ENCODE measurements at places on chromosomes 2 and 18. TPM values are rescaled to one million over a fixed set of nuclear protein-coding genes. Genes with fewer than 3 reads are reported as not detected.

DNA sequence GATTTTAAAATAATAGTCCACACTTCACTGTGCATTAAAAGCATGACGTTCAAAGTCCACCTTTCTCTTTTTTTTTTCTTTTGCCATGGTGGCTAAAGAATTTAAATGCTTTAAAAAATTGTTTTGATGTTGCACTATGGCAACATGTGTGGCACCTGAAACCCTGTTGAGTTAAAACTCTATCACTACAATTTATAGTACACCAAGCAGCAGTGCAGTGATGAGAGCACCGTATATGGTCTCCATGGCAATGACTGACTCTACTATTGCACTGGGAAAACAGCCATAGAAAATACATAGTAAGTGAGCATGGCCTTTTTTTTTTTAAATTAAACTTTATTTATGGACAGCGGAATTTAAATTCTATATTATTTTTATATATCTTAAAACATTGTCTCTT lies 298.8 kb downstream of the FIGN start:
- DNase-seq, result no peak

GRCh38 chr2:65186872-65187851 lies 40.5 kb upstream of the ACTR2 start:
- peak; percentile 71 for DNase-seq

GRCh38 chr2:189291460-189291859 lies 111.9 kb upstream of the COL5A2 start:
- DNase-seq, result no peak

CCDC138 gene
- 16.0 TPM for total RNA-seq

- DNase-seq, result no peak
Observed at GRCh38 chr2:75513616-75514170, 47.0 kb downstream of the EVA1A start.

- no peak for DNase-seq
Observed at GRCh38 chr2:11674983-11675382, 5.0 kb upstream of the NTSR2 start.

GRCh38 chr2:45170191-45171135 lies 161.2 kb upstream of the SIX2 start:
- no peak for DNase-seq

RAPGEF4 gene
- 10.8 TPM for total RNA-seq

DNA sequence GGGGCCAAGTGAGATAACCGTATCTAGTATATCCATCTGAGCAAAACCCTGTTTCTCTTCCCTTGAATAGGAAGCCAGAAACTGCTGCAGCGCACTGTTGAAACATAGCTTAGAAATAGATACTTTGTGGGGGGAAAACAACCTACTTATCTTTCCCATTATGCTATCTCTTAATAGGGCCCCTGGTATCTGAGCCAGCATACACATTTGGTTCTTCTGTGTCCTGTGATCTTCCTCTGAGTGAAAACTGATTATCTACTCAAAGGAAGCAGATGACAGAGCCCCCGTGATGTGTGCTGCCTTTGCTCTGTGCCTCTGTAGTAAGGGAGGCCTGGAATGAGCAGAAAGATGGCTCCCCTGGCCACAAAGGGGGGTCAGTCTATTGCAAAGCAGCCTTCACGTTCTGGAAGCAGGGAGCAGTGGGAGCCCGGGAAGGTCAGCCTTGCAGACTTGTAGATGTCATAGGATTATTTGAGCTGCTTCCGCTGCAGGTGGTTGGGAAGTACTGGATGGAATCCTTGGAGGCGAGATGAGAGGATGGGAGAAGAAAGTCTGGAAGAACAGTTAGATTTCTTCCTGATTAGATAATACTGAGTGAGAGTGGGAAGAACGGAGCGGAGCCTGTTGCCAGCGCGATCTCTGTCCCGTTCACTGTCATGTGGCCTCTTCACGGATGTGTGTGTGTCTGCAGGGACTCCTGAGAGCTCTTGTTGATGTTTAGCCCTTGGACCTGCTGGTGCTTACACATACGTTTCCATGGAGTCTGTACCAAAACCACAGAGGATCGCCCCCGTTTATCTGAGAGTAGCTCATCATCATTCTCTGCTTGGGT lies 150.1 kb downstream of the AGAP1 start:
- no peak for DNase-seq

SCN9A gene
- total RNA-seq, result 58.6 TPM

DNA sequence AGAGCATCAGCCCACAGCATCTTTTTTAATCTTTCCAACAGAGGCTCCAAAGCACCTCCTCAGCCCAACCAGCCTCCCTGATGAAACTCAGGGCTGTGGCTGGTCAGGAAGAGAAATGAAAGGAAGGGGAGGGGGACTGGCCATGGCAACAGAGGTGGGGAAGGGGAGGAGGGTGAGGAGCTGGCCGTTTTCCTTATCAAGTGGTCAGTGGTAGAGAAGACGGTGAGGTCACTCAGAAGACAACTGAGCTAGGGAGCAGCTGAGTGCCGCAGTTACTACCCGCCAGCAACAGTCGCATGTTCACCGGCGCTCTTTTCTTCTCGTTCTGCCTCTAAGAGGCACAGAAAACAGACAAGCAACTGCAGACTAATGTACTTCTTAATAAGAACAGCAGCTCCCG lies 97.4 kb downstream of the AFF3 start:
- no peak for DNase-seq

GRCh38 chr18:63137999-63138435 lies 181.6 kb downstream of the BCL2 start:
- no peak for DNase-seq

MIB1 gene
- 42.0 TPM for total RNA-seq

DNA sequence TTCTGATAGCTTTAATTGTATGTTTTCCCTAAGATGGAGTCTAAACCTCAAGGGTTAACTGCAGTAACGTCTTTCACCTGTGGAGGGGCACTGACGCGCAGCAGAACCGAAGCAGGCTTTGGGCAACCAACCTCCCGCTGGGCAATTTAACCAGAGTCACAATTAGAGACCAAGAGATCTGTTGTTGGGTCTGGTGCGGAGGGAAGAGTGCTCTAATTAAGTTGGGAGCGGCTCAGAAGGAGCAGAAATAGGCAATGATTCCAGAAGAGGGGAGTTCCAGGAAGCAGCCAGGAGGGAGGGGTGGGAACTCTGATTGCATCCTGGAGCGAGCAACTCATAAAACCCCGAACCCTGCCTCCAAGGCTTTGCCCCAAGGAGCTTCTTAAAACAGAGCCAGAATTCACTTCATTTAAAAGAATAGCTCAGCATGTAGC lies 245.8 kb downstream of the PAX3 start:
- DNase-seq, result no peak

DNA sequence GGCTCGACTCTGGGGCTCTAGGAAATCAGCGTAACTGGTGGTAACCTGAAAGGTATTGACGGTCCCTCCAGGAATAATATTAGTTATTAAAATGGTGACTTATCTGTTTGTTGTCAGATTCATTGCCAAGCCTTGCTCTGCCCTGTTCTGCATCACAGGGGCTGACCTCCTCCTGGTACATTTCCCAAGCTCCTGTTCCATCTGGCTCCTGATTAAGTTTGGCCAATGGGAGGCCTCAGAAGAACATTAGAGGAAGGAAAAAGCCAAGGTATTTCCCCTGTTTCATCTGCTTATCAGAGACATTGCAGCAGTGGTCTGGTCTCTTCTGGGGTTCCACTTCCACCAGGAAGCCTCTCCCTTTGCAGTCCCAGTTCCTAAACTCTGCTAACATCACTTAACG lies 527.0 kb downstream of the TNS1 start:
- DNase-seq, result no peak

DNA sequence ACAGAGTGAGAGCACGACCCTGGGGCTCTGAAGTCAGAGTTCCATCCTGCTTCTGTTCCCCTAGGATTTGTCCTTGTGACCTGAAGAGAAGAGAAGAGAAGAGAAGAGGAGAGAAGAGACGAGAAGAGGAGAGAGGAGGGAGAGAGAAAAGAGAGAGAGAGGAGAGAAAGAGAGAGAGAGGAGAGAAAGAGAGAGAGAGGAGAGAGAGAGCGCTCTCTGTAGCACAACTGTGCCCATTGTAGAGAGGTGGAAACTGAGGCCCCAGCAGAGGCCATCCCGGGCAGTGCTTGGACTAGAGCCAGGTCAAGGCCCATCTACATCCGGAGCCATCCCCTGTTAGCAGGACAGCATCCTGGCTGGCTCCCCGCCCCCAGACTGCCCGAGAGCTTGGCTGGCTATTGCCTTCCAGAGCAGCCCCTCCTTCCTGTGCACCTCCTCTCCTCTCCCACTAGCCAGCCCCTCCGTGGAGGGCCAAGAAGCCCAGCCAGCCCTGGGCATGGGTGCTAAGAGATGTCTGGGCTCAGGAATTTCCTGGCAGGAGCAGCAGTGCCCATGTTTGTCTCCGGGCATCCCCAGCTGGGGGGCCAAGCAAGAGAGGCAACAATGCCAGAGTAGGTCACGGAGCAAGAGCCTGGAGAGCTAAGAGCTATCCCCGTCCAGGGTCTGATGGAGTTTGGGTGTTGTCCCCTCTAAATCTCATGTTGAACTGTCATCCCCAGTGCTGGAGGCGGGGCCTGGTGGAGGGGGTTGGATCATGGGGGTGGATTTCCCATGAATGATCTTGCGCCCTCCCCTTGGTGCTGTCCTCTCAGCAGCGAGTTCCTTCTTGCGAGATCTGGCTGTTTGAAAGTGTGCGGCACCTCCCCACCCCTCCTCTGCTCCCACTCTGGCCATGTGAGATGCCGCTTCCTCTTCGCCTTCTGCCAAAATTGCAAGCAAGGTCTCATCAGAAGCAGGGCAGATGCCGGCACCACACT lies 18.2 kb upstream of the GPR55 start:
- no peak for DNase-seq

REG3A gene
- total RNA-seq, result not detected
